ENCODE measurements at places on chromosomes 5 and 9. TPM values are rescaled to one million over a fixed set of nuclear protein-coding genes. Genes with fewer than 3 reads are reported as not detected.

GDNF gene
- not detected for total RNA-seq

RORB gene
- total RNA-seq: not detected

PCDHB11 gene
- 0.11 TPM for total RNA-seq

SPOCK1 gene
- 24.2 TPM for total RNA-seq

PCDHGB7 gene
- total RNA-seq: 0.07 TPM

ADCY2 gene
- total RNA-seq: not detected

ENTR1 gene
- 81.2 TPM for total RNA-seq

SGTB gene
- total RNA-seq: 11.4 TPM

FBP1 gene
- not detected for total RNA-seq

PCDHGC3 gene
- total RNA-seq: 6.8 TPM

KIAA1958 gene
- 3.2 TPM for total RNA-seq

PKD2L2 gene
- not detected for total RNA-seq

CNTNAP3B gene
- total RNA-seq: 19.2 TPM

SOHLH1 gene
- total RNA-seq: not detected

PTGDS gene
- total RNA-seq: not detected

HAND1 gene
- total RNA-seq: 0.31 TPM

TXNDC8 gene
- total RNA-seq: not detected

COL5A1 gene
- total RNA-seq: 37.9 TPM

PCDHGA7 gene
- total RNA-seq: 0.84 TPM

CMBL gene
- total RNA-seq: 22.2 TPM

SLC4A9 gene
- total RNA-seq: not detected

CCDC171 gene
- total RNA-seq: 0.40 TPM

NAIF1 gene
- 8.0 TPM for total RNA-seq

PCDHGA8 gene
- total RNA-seq: not detected

OBP2B gene
- not detected for total RNA-seq

GRK6 gene
- 24.8 TPM for total RNA-seq

RNF180 gene
- 0.60 TPM for total RNA-seq

NR6A1 gene
- 1.9 TPM for total RNA-seq

ZNF608 gene
- 0.40 TPM for total RNA-seq

DDX4 gene
- total RNA-seq: not detected

RNF38 gene
- 10.0 TPM for total RNA-seq

LRRC19 gene
- not detected for total RNA-seq

ADAMTS2 gene
- 0.11 TPM for total RNA-seq

OMD gene
- not detected for total RNA-seq

CARD9 gene
- total RNA-seq: 0.85 TPM

STING1 gene
- total RNA-seq: 1.2 TPM

TLX3 gene
- total RNA-seq: not detected

NME5 gene
- not detected for total RNA-seq

All from A549 treated with DMSO at 1 μM for 4 hours (cell line).